Colonic mucosa (tissue), 4 donors: ENCODE measurements at places on chromosomes 6 and 20.

GRCh38 chr6:71480577-71480976, 192.0 kb downstream of the OGFRL1 start:
- DNase-seq = no peak
- H3K27me3 ChIP-seq = no peaks in the 10 kb centered on the region
- H3K36me3 ChIP-seq = no peaks in the 10 kb centered on the region
- H3K4me1 ChIP-seq = no peaks in the 10 kb centered on the region
- no peak overlapping the region for H3K4me3 ChIP-seq

DNA sequence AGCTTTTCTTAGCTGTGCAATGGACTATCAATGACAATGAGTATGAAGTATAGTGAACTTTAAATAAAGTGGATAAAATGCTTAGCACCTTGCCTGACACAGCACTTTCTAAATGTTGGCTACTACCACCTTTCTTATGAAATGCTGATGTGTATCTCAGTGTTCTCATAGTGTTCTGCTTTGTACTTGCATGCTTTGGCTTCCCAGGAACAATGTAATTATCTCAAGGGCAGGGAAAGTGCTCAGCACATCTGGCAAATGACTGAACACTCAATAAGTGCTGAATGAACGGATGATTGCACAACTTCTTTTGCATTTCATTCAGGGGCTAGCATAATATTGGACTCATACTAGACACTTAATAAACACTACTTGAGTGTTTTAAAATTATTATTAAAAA, 28.2 kb upstream of the NOX3 start:
- no peaks in the 10 kb centered on the region for H3K27me3 ChIP-seq
- H3K27ac ChIP-seq = no peak overlapping the region
- H3K36me3 ChIP-seq = no peaks in the 10 kb centered on the region
- no peak for DNase-seq
- no peaks in the 10 kb centered on the region for H3K4me1 ChIP-seq
- no peak overlapping the region for H3K4me3 ChIP-seq

DNA sequence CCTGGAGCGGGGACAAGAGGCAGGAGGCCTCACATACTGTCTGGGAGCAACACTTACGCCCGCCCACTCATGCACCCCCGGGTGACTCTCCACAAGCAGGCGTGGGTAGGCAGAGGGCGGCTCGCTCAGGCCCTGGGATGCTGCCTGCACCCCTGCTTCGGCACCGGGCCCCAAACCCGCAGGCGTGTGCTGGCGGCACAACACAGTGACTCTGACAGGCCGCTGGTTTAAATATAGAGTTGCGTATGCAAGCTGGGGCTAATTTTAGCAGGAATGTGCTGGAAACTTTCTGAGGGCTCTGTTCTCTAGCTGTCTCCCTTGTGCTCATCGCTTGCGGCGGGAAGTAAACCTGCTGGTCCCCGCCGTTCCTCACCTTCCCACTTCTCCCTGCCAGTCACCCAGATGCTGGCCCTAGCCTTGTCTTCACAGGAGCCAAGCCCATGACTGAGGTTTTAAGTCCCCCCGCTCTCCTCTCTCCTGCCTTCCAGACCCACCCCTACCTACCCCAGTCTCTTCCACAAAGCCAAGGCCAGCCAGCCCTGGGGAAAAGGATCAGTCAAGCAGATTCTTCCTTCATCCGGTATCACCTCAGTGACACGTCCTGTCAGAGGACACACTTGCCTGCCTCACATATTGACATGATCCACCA, 94.5 kb upstream of the FOXP4 start:
- no peak overlapping the region for H3K27ac ChIP-seq
- peaks cover 11% of the 10 kb centered on the region for H3K4me1 ChIP-seq
- no peaks in the 10 kb centered on the region for H3K36me3 ChIP-seq

DNA sequence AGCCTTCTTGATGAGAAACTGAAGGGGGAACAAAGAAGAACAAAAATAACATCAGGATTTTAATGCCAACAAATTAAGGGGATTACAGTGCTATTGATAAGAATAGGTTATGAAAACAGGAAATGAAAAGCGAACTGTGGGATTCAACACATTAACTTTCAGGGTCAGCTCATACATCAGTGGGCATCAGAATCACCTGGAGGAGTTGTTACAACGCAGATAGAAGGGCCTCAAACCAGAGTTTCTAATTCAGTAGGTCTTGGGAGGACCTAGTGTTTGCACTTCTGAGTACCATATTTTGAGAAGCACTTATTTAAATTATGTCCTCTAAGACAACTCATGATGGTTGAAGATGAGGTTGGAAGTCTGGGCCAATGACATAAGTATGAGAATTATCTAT, 5.6 kb upstream of the TMEM244 start:
- H3K4me1 ChIP-seq = no peaks in the 10 kb centered on the region
- DNase-seq = no peak
- no peaks in the 10 kb centered on the region for H3K27me3 ChIP-seq

GRCh38 chr6:151493804-151494234, at the start of gene CCDC170:
Gene CCDC170, plus strand, starts transcription at chr6:151494017. Its CDS starts 112 bp downstream, at chr6:151494129.
- H3K4me3 ChIP-seq = peak within 1 kb of the TSS; percentile 43
- H3K27me3 ChIP-seq = peaks cover 15% of the 10 kb centered on the region
- no peaks in the 10 kb centered on the region for H3K36me3 ChIP-seq
- peak; percentile 26 for DNase-seq

GRCh38 chr6:93453956-93454355, 34.6 kb upstream of the EPHA7 start:
- no peaks in the 10 kb centered on the region for H3K36me3 ChIP-seq
- H3K27ac ChIP-seq = no peak overlapping the region
- H3K4me1 ChIP-seq = no peaks in the 10 kb centered on the region

DNA sequence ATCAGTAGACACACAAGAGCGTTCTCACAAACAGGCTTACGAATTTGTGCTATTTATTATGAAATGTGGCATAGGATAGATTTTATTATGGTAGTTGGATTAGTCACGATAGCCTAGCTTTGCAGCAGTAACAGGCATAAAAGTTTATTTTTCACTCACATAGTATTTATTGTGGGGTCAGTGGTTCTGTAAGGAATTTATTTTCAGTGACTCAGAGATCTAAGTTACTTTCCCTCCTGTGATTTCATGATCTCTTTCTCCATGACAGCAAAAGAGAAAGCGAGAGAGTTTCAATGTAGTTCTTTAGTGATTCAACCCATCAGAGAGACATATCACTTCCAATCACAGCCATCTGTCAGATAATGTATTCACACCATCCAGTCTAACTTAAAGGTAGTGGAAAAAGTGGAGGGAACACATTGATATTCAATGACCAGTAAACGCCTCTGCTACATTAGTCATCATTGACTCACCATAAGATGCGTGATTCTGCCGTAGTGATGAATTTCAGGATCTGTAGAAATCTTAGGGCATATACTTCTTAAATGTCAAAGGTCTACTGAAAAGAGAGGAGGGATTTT, 605.5 kb downstream of the HDGFL1 start:
- no peaks in the 10 kb centered on the region for H3K4me1 ChIP-seq
- H3K36me3 ChIP-seq = no peaks in the 10 kb centered on the region
- H3K4me3 ChIP-seq = no peak overlapping the region
- no peak overlapping the region for H3K27ac ChIP-seq
- H3K27me3 ChIP-seq = no peaks in the 10 kb centered on the region

- H3K27me3 ChIP-seq = no peaks in the 10 kb centered on the region
- no peak overlapping the region for H3K27ac ChIP-seq
- H3K4me1 ChIP-seq = no peaks in the 10 kb centered on the region
- H3K4me3 ChIP-seq = no peak overlapping the region
- DNase-seq = no peak
- H3K36me3 ChIP-seq = no peaks in the 10 kb centered on the region
Observed at GRCh38 chr6:137282254-137282653, 63.1 kb upstream of the IFNGR1 start.

DNA sequence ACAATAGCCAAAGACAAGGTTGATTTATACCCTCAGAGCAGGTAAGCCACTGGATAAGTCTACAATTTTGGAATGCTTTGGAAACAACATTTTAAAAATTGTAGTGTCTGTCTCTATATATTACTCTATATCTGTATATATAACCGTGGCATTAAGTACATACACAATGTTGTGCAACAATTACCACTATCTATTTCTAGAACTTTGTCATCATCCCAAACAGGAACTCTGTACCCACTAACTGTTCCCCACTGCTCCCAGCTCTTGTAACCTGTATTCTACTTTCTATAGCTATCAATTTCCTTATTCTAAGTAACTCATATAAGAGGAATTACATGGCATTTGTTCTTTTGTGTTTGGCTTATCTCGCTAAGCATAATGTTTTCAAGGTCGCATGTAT, 78.2 kb upstream of the ASCC3 start:
- H3K4me3 ChIP-seq = no peak overlapping the region
- no peak overlapping the region for H3K27ac ChIP-seq
- H3K27me3 ChIP-seq = no peaks in the 10 kb centered on the region
- no peak for DNase-seq
- no peaks in the 10 kb centered on the region for H3K4me1 ChIP-seq

DNA sequence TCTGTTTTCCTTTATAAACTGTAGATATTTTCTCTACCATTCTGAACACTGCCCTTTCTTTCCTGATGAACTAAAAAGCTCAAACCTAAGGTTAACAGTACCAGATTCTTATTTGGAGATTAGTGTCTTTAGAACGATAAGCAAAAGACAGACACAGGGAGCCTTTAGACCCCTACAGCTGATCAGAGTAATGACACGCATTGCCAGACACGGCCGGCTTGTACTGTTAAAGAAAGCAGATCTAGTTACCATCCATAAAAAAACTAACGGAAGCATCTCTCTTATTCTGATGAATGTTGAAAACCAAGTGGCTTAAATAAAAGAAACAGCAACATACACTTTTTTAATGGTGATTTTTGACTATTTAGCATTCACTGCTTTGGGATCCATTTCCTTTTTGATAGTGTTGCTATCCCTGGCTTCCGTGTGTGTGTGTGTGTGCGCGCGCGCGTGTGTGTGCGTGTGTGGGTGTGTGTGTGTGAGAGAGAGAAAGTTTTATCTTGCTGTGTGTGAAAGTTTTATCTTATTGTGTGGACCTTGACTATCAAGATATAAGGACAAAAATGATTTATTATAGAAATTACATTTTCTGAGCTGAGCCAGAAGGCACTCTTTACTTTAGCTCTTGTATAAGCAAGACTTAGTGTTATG, 95.6 kb upstream of the SLC35B3 start:
- DNase-seq = no peak
- no peaks in the 10 kb centered on the region for H3K27me3 ChIP-seq
- H3K4me3 ChIP-seq = no peak overlapping the region
- no peak overlapping the region for H3K27ac ChIP-seq
- no peaks in the 10 kb centered on the region for H3K36me3 ChIP-seq
- H3K4me1 ChIP-seq = no peaks in the 10 kb centered on the region

DNA sequence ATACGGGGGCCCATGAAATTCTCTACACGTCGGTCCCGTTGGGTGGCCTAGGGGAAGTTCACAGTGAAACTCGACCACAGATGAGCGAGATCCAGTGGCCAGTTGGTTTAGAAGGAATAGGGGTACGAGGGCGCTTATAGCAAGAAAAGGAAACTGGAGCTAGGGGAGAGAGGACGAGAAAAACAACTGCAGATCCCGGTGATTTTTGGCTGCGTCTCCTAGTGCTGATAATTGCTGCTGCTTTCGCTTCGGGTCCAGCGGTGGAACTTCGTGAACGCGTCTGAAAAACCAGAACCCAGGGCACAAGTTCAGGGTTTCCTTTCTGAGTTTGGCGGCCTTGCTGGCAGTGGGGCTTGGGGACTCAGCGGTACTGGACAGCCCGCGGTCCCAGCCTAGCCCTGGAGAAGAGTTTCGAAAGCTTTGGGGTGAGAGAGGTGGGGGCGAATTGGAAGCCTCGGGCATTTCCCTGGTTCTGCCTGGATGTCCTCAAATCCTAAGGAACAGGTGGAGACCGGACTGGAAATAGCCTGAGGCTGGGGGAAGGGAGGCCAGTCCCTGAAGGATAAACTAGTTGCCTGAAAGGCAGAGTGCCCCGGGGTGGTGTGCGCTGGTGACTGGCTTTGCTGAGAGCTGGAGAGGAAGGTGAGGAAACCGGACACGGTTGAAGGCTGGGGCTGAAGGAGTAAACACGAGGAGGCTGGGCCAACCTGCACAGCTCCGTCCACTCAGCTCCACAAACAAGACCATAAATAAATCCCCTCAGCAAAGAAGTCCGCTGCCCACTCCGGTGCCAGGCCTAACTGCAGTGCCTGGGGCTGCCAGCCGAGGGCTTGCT, 793 bp downstream of the GMPR start:
- H3K27ac ChIP-seq = peak overlapping the region; percentile 28
- peak overlapping the region; percentile 43 for H3K4me3 ChIP-seq
- H3K4me1 ChIP-seq = no peaks in the 10 kb centered on the region
- no peaks in the 10 kb centered on the region for H3K27me3 ChIP-seq

GRCh38 chr6:134034961-134035822, 17.2 kb downstream of the SLC2A12 start:
- H3K36me3 ChIP-seq = no peaks in the 10 kb centered on the region
- H3K27me3 ChIP-seq = no peaks in the 10 kb centered on the region
- no peaks in the 10 kb centered on the region for H3K4me1 ChIP-seq
- no peak overlapping the region for H3K4me3 ChIP-seq
- H3K27ac ChIP-seq = peak overlapping the region; percentile 75

DNA sequence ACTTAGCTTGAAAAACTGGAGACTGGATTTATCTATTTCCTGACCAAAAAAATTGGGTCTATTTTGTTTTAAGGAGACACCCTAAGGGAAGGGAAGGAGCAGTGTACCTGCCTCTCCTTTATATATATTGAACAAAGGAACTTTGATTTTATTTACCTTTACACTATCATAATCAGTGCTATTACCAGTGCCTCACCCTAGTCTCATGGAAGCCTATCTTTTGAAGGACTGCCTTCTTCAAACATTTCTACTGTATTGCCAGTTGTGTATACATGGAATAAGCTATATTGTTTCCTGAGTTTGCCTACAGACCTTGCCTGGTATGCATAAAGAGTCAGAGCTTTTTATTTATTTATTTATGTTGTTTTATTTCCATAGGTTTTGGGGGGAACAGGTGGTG, 124.9 kb downstream of the UTRN start:
- no peak overlapping the region for H3K4me3 ChIP-seq
- no peak overlapping the region for H3K27ac ChIP-seq
- H3K27me3 ChIP-seq = no peaks in the 10 kb centered on the region
- H3K36me3 ChIP-seq = no peaks in the 10 kb centered on the region

DNA sequence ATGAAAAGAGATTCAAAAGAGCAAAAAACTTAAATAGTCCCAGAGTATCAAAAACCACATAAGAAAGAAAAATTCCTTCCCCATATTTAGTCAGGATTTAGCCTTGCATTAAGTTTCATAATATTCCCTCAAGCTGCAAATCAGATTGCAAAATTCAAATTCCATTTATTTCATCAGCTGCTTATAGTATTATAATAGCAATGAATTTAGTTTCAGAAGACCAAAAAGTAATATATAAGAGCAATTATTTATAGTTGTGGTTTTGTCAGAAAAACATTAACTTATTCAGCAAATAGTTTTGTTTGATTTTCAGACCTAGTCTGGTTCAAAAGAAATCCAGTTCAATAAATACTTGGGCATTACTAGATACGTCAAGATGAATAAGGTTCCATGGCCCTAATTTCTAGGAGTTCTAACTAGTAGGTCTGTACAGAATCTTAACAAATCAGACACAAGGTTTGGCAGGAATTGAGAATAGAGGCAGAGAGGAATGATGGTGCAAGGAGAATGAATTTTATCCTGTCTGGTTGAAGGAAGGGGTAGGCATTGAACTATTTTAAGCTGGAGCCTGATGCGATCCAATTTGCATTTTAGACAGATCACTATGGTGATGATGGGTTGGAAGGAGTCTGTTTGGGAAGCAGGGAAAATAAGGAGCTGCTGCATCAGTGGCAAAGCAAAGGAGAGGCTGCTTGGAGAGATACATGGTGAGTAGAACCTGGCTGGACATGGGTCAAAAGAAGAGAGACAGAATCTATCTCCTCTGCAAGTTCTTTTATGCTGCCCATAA, 163.9 kb upstream of the STXBP5 start:
- H3K36me3 ChIP-seq = no peaks in the 10 kb centered on the region
- H3K27me3 ChIP-seq = no peaks in the 10 kb centered on the region
- no peak overlapping the region for H3K27ac ChIP-seq
- H3K4me1 ChIP-seq = no peaks in the 10 kb centered on the region
- no peak for DNase-seq
- no peak overlapping the region for H3K4me3 ChIP-seq
